ENCODE measurements at places on chromosomes 13 and 19. TPM values are rescaled to one million over a fixed set of nuclear protein-coding genes. Genes with fewer than 3 reads are reported as not detected.

Gene PLVAP
- polyA plus RNA-seq = 205 TPM

Gene LILRB4
- 1.3 TPM for polyA plus RNA-seq

Gene TARM1
- 0.30 TPM for polyA plus RNA-seq

Gene IL27RA
- polyA plus RNA-seq = 6.5 TPM

Gene RDH8
- polyA plus RNA-seq = not detected

Gene LRRC25
- polyA plus RNA-seq = 0.87 TPM

Gene PLK5
- 0.20 TPM for polyA plus RNA-seq

Gene ZFP82
- 11.8 TPM for polyA plus RNA-seq

All from renal pelvis (tissue), 12 donors.